ENCODE measurements at places on chromosomes 13 and 19.
A peak's percentile ranks its signal among the peaks of the same experiment; 100 is the strongest.

GRCh38 chr13:20127562-20128458 lies 33.0 kb downstream of the GJA3 start:
- peak; percentile 64 for DNase-seq

- DNase-seq: no peak
Measured at GRCh38 chr13:51793570-51794271, 10.2 kb downstream of the DHRS12 start.

GRCh38 chr19:50667759-50668231 lies 18.6 kb downstream of the C19orf81 start:
- DNase-seq: no peak

- no peak for DNase-seq
Measured at GRCh38 chr13:90032313-90032712, 1315.2 kb upstream of the MIR17HG start.
